ENCODE measurements at places on chromosomes 2 and 18. TPM values are rescaled to one million over a fixed set of nuclear protein-coding genes. Genes with fewer than 3 reads are reported as not detected.

Gene UNC50
- total RNA-seq = 32.0 TPM

Gene DSG3
- not detected for total RNA-seq

Gene RBM43
- total RNA-seq = 1.5 TPM

Gene G6PC2
- total RNA-seq = not detected

Gene SERPINB3
- not detected for total RNA-seq

Gene SYT4
- total RNA-seq = not detected
